Fibroblast of upper back skin (primary cell): ENCODE measurements at places on chromosomes 2 and 18.

DNA sequence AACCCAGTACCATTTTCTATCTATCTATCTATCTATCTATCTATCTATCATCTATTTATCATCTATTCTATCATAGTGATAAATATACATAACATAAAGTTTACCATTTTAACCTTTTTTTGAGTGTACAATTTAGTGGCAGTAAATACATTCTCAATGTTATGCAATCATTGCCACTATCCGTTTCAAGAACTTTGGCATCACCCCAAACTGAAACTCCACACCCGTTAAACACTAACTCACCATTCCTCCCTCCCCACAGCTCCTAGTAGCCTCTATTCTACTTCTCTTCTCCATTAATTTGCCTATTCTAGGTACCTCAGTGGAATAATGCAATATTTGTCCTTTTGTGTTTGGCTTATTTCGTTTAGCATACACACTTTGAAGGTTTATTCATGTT, 82.5 kb upstream of the KCNE4 start:
- DNase-seq, result peak; percentile 65

DNA sequence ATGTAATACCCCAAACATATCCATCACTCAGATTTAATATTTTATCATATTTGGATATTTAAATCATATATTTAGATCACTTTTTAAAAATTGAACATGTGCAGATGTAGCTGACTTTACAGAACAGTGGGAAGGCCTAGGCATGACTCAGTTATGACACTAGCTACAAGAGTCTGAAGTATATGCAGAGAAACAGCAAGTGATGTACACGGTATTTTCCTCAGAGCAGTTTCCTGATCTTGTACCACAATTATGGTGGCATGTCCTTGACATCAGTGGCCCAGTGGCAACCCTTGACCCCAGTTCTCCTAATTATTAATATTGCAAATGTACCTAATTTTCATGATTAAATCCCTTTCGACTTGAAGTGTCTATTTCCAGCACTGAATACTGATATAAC, 28.2 kb downstream of the CDKL4 start:
- no peak for DNase-seq

DNA sequence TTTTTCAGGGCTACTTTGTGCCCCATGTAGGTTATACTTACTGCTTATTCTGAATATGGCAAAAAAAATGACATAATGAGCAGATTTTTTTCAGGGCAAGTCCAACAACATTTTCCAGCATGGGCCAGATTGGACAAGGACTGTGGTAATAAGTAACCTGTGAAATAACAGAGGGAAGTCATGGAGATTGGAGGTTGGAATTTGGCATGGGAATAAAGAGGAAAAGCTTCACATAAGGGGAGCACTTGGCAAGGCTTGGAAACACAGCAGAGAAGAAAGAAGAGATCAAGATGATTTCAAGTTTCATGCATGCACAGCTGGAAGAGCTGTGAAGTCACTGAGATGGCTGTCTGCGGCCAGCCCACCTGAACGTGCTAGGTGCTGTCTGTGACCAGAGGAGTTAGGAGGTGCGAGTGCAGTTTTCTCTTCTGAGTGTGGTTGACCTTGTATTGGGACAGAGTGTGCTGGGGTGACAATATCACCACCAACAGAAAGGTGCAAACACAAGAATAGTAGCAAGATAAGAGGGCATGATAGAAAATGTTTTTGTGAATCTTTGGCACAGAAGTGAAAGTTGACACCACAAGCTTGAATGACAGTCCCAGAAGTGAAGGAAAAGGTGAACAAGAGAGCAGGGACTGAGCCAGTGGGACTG, 71.1 kb upstream of the DSC1 start:
- no peak for DNase-seq

- no peak for DNase-seq
Measured at GRCh38 chr2:161709428-161709827, 85.2 kb downstream of the SLC4A10 start.

GRCh38 chr2:134372141-134372540, 118.3 kb downstream of the MGAT5 start:
- peak; percentile 50 for DNase-seq
